ENCODE measurements at places on chromosomes 2 and 18. TPM values are rescaled to one million over a fixed set of nuclear protein-coding genes. Genes with fewer than 3 reads are reported as not detected.

TACR1 gene
- polyA plus RNA-seq, result 1.0 TPM

GPR39 gene
- polyA plus RNA-seq, result 9.5 TPM

SLC9A2 gene
- polyA plus RNA-seq, result 2.1 TPM

CHRND gene
- 0.27 TPM for polyA plus RNA-seq

ARHGAP28 gene
- polyA plus RNA-seq, result 13.7 TPM

ALK gene
- 1.5 TPM for polyA plus RNA-seq

MOGAT1 gene
- polyA plus RNA-seq, result not detected

EPB41L5 gene
- polyA plus RNA-seq, result 32.0 TPM

VIT gene
- 0.13 TPM for polyA plus RNA-seq

MALT1 gene
- 25.4 TPM for polyA plus RNA-seq

DNA sequence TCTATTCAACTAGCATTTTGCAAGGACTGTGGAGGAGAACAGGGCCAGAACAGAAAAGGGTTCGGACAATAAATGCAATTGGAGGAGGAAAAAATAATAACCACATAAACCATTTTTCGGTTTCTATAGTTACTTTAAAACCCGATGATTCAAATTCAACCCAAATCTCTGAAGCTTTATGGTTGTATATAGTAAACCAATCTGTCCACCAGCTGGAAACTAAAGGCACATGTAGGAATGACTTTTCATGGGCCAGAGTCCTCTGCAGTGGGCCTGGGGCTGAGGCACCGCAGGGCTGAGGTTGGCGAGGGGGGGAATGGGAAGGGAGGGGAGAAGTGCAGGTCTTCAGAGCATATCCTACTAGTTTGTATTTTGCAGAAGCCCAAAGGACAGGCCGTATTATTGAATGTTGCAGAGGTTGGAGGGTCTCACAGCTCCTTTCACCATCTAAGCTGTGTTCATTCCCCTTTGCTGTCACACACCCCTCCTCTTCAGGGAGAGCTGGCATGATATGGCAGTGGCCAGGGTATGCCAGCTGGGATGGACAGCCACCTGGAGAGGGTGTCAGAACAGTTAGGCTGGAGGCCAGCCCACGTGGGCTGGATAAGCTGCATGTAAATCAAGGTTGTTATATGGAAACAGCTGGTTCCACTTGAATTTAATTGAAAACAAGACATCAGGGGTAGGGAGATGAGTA lies 267.1 kb downstream of the PRKCE start:
- no peaks in the 10 kb centered on the region for H3K27me3 ChIP-seq
- H3K36me3 ChIP-seq, result no peaks in the 10 kb centered on the region
- peaks cover 34% of the 10 kb centered on the region for H3K4me1 ChIP-seq
- no peak overlapping the region for H3K4me3 ChIP-seq
- peak overlapping the region; percentile 1 for H3K27ac ChIP-seq

- no peaks in the 10 kb centered on the region for H3K27me3 ChIP-seq
- H3K36me3 ChIP-seq, result no peaks in the 10 kb centered on the region
- peaks cover 28% of the 10 kb centered on the region for H3K4me1 ChIP-seq
Measured at GRCh38 chr2:240685771-240686371, 3.2 kb upstream of the AQP12B start.

DNA sequence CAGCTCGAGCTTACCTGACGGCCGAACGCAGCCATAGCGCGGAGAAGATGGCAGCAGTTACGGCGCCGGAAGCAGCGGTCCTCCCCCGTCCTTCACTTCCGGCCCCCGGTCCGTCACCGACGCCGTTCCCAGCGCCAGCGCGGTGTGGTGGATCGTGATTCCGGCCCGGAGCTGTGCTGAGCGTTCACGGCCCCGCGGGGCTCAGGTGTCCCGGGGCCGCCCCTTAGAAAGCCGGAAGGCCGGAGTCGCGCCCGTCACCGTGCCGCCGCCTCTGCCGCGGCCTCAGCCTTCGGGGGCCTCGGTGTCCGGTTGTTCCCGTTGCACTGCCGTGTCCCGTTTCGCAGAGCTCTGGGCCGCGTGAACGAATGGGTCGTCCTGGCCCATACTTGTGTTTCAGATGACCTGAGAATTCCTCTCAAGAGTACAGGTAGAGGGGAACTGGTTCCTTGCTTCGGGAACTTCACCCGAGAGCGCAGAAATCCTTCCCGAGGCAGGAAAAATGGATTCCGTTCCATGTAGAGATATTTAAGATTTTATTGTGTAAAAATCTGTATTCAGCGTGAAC lies at the start of gene MTERF4:
Gene MTERF4 (minus strand): TSS at position 49 of the 565 bp plus-strand sequence. CDS start 14 bp downstream, at position 35.
- no peaks in the 10 kb centered on the region for H3K27me3 ChIP-seq
- no peaks in the 10 kb centered on the region for H3K4me1 ChIP-seq
- peak within 1 kb of the TSS; percentile 86 for H3K27ac ChIP-seq
- peak within 1 kb of the TSS; percentile 85 for H3K4me3 ChIP-seq
- H3K36me3 ChIP-seq, result peaks cover 24% of the 10 kb centered on the region

DNA sequence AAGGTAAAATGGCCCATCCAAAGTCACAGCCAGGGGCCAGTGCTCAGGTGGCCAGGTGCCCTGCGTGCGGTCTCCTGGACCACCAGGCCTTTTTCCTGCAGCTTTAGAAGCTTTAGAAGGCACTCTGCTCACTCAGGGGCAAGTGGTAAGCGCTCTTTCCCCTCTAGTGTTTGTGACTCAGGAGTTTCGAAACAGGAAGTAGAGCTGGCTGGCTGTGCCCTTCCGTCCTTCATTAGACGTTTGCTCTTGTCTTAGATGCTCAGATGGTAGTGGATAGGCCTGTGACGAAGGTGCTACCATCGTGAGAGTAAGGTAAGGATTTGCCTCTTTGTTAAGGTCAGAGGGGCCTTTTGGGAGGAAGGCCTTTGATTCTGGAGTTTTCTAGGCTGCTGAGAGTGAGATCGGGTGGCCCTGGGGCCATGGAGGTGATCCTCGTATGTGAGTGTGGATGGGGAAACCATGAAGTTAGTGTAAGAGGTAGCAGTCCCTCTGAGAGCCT lies at the start of gene CASP8:
Gene CASP8 (plus strand): TSS at position 235 of the 499 bp plus-strand sequence. CDS start 5,951 bp downstream, outside the sequence.
- DNase-seq, result peak; percentile 50
- H3K4me3 ChIP-seq, result peak within 1 kb of the TSS; percentile 56
- H3K27me3 ChIP-seq, result no peaks in the 10 kb centered on the region

DNA sequence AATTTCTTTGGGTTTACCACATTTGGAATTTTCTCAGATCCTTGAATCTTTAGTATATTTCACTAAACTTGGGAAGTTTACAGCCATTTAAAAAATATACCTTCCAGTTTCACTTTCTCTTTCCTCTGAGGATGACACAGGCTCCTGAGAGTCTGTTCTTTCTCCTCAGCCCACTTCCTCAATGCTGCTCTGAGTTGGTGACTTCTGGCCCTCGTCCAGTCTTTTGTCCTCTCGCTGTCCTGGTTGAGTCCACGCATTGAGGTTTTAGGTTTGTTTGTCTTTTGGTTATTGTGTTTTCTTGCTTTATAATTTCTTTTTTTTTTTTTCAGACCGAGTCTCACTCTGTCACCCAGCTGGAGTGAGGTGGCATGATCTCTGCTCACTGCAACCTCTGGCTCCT lies 40.7 kb upstream of the GALR1 start:
- no peaks in the 10 kb centered on the region for H3K36me3 ChIP-seq
- DNase-seq, result peak; percentile 44
- H3K4me3 ChIP-seq, result no peak overlapping the region
- no peaks in the 10 kb centered on the region for H3K27me3 ChIP-seq
- no peaks in the 10 kb centered on the region for H3K4me1 ChIP-seq
- H3K27ac ChIP-seq, result no peak overlapping the region

- no peaks in the 10 kb centered on the region for H3K36me3 ChIP-seq
- no peak overlapping the region for H3K4me3 ChIP-seq
- no peaks in the 10 kb centered on the region for H3K27me3 ChIP-seq
Measured at GRCh38 chr2:172373076-172373475, 54.3 kb upstream of the ITGA6 start.

DNA sequence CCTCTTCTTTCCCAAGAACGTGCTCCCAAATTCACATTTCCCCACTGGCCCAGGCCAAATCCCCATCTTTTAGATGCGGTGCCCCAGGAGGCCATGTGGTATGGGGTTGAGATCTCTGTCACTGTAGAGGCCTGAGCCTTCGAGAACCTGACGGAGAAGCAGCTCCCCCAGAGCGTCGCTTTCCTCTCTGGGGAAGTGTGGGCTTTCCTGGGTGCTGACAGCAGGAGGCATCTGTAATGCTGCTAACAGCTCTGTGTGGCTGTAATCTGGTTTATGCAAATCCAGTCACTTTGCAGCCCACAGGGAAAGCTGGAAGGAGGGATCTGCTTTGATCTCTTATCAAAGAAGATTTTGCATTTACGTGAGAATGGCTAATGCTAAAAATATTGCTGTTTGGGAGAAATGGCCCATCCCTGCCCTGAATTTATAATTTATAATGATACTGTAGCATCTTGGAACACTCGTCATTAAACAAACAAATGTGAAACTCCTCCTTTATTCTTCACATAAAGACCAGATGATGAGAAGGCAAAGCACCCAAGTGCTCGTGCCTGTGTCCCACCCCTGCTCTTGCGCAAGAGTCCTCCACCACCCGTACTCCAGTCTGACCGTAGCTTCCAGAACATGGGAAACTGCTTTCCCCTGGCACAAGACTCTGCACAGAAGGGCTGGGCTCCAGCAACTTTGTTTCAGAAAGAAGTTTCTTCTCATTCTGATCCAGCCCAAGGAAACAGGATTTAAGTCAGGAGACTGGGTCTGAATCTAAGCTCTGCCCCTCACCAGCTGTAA lies 109.9 kb upstream of the EPC2 start:
- H3K27me3 ChIP-seq, result no peaks in the 10 kb centered on the region
- H3K27ac ChIP-seq, result no peak overlapping the region
- no peak overlapping the region for H3K4me3 ChIP-seq
- H3K36me3 ChIP-seq, result no peaks in the 10 kb centered on the region
- no peaks in the 10 kb centered on the region for H3K4me1 ChIP-seq
- peak; percentile 23 for DNase-seq

DNA sequence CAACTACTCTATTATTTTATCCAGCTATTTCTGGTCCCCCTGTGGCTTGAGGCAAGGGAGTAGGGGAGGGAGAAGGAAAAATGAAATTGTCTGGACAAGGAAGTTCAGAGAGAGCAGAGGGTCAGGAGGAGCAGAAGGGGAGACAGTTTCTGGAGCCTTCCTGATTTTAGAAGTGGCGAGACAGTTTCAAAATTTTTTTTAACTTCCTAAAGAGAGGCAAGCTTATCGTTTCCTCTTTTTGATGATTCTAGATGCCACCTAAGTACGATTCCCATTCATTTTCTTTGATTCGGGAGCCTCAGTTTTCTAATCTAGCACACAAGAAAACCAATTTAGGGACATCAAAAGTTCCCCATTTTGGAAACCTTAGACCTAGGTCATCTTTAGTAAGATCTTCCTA lies 96.9 kb upstream of the B3GNT2 start:
- H3K4me1 ChIP-seq, result no peaks in the 10 kb centered on the region
- no peaks in the 10 kb centered on the region for H3K27me3 ChIP-seq
- no peak for DNase-seq

GRCh38 chr18:13387855-13388548 lies 169.4 kb downstream of the LDLRAD4 start:
- no peaks in the 10 kb centered on the region for H3K36me3 ChIP-seq
- H3K27ac ChIP-seq, result no peak overlapping the region
- DNase-seq, result no peak
- no peak overlapping the region for H3K4me3 ChIP-seq
- H3K27me3 ChIP-seq, result peaks cover 3% of the 10 kb centered on the region

GRCh38 chr2:120005834-120006521 lies 6.9 kb upstream of the EPB41L5 start:
- H3K4me1 ChIP-seq, result no peaks in the 10 kb centered on the region
- H3K4me3 ChIP-seq, result no peak overlapping the region
- no peak overlapping the region for H3K27ac ChIP-seq
- no peaks in the 10 kb centered on the region for H3K27me3 ChIP-seq
- H3K36me3 ChIP-seq, result no peaks in the 10 kb centered on the region

DNA sequence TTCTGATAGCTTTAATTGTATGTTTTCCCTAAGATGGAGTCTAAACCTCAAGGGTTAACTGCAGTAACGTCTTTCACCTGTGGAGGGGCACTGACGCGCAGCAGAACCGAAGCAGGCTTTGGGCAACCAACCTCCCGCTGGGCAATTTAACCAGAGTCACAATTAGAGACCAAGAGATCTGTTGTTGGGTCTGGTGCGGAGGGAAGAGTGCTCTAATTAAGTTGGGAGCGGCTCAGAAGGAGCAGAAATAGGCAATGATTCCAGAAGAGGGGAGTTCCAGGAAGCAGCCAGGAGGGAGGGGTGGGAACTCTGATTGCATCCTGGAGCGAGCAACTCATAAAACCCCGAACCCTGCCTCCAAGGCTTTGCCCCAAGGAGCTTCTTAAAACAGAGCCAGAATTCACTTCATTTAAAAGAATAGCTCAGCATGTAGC lies 245.8 kb downstream of the PAX3 start:
- DNase-seq, result no peak
- H3K4me3 ChIP-seq, result no peak overlapping the region
- H3K36me3 ChIP-seq, result no peaks in the 10 kb centered on the region
- H3K27ac ChIP-seq, result no peak overlapping the region
- H3K4me1 ChIP-seq, result no peaks in the 10 kb centered on the region

- DNase-seq, result no peak
- no peaks in the 10 kb centered on the region for H3K27me3 ChIP-seq
- no peak overlapping the region for H3K4me3 ChIP-seq
- H3K36me3 ChIP-seq, result no peaks in the 10 kb centered on the region
Measured at GRCh38 chr2:47751856-47752414, 31.0 kb upstream of the MSH6 start.

DNA sequence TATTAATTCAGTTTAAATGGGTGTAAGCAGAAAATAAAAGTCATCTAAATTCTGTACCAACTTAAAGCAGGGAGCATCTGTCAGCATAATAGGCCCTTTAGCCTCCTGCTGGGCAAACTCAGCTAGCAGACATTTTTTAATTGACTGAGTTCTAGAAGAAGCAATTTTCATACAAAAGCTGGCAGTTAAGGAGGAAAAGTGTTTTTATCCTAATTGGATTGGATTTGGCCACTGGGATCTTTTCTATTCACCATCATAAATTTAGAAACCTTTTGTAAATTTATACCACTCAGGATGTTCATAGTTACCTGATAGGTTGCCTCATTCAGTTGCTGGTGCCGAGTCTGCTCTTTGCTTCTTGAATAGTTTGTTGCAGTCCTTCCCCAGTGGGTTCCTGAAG lies 262.7 kb upstream of the FSIP2 start:
- no peak overlapping the region for H3K4me3 ChIP-seq
- DNase-seq, result no peak
- H3K27ac ChIP-seq, result no peak overlapping the region
- no peaks in the 10 kb centered on the region for H3K36me3 ChIP-seq
- H3K4me1 ChIP-seq, result no peaks in the 10 kb centered on the region

GRCh38 chr18:61274416-61274960 lies 58.7 kb upstream of the CDH20 start:
- H3K27me3 ChIP-seq, result no peaks in the 10 kb centered on the region
- no peak overlapping the region for H3K27ac ChIP-seq
- H3K36me3 ChIP-seq, result no peaks in the 10 kb centered on the region
- no peak for DNase-seq
- no peaks in the 10 kb centered on the region for H3K4me1 ChIP-seq

- no peak overlapping the region for H3K27ac ChIP-seq
- DNase-seq, result no peak
- no peaks in the 10 kb centered on the region for H3K4me1 ChIP-seq
- no peaks in the 10 kb centered on the region for H3K36me3 ChIP-seq
- H3K4me3 ChIP-seq, result no peak overlapping the region
- peaks cover 14% of the 10 kb centered on the region for H3K27me3 ChIP-seq
Measured at GRCh38 chr2:95366514-95366913, 36.0 kb upstream of the FAHD2A start.

- DNase-seq, result no peak
- H3K4me3 ChIP-seq, result no peak overlapping the region
- H3K27me3 ChIP-seq, result no peaks in the 10 kb centered on the region
- H3K36me3 ChIP-seq, result no peaks in the 10 kb centered on the region
- H3K4me1 ChIP-seq, result peaks cover 24% of the 10 kb centered on the region
- no peak overlapping the region for H3K27ac ChIP-seq
Measured at GRCh38 chr2:8488001-8488738, 193.7 kb upstream of the ID2 start.

Data from large intestine (tissue), 12 donors.